NCI-H1092 treated with DMSO at 0.1 percent for 48 hours (cell line): ENCODE measurements at places on chromosomes 7 and 10.

DNA sequence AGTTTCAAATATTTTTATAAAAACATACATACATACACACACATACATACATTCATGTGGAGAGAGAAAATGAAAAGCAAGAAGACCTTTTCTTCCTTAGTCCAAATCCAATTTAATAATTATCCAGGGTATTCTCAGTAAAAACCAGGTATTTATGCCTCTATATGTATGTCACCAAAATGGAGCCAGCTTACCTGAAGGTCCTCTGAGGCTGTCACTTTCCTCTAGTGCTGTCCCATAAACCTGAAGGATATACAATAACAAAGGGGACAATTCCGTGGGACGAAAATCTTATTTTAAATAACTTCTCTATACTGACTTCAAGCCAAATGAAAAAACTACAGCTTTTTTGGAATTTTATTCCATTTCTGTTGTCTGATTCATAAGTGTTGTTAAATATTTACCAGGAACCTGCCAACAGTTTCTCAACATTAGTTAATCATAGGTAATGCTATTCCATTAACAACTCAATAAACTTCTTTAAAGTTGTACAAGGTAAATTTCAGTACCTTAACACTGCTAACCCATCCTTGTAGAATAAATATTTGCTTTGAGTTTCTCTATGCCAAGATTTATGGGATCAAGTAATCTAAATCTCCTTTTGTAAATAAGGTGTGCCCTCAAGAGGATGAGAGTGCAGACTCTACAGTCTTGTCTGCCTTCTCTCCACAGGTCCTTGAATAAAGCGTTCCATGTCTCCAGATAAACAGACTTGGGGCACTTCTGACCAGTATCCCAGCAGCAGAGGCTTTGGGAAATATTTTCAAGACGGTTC lies 260.3 kb downstream of the AHR start:
- no peak for DNase-seq

DNA sequence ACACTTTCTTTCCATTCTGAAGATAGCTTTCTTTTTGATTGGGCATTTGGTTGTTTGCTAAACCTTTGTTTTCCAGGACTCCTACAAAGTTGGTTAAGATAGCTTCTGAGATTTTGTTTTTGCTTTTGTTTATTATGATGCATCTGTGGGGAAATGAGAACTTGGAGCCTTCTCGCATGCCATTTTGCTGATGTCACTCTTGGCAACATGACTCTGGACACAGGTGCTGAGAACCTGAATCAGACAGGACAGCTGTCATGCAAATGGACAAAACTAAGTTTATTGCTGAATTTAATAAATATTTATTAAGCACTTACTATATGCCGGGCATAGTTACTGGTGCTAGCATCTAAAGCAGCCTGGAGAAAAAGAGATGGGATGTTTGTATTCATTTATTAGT lies 274.1 kb downstream of the ZEB1 start:
- no peak for DNase-seq

DNA sequence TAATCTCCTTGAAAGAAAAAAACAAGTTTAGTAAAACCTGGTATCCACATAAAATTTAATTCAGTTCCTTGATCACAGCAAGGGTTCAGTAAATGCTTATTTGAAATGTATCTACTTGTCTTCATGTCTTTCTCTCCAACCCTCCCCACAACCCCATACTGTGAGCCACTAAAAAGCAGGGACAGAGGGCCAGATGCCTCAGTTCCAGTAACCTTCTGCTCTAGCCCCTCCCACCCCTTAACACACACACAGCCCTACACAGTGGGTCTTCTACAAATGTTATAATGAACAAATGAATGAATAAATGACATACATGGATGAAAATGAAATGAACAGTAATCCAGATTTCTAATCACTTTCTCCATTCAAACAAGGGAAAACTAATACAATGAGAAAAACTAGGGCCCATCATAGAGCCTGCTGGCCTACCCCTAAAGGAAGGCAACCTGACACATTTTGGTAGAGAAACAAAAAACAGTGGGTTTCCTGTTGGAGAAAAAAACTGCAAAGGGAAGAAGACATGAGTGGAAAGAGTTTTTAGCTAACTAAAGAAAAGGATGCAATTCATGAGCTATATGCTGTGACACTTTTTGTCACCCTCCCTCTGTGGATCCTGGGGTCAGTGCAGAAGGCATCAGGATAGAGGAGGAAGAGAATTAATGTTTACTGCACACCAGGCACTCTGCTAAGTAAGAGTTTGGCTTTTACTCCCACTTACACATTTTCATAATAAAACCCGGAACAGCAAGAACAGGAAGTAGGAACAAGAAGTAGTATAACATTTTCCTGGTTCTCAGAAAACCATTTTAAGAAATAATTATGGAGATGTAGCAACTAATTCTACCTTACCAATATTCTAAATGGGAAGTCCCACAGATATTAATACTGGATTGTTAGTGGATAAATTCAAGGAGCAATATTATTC lies 38.1 kb downstream of the ELMO1 start:
- DNase-seq = no peak

GRCh38 chr10:19385846-19386450 lies 337.3 kb downstream of the MALRD1 start:
- DNase-seq = no peak

DNA sequence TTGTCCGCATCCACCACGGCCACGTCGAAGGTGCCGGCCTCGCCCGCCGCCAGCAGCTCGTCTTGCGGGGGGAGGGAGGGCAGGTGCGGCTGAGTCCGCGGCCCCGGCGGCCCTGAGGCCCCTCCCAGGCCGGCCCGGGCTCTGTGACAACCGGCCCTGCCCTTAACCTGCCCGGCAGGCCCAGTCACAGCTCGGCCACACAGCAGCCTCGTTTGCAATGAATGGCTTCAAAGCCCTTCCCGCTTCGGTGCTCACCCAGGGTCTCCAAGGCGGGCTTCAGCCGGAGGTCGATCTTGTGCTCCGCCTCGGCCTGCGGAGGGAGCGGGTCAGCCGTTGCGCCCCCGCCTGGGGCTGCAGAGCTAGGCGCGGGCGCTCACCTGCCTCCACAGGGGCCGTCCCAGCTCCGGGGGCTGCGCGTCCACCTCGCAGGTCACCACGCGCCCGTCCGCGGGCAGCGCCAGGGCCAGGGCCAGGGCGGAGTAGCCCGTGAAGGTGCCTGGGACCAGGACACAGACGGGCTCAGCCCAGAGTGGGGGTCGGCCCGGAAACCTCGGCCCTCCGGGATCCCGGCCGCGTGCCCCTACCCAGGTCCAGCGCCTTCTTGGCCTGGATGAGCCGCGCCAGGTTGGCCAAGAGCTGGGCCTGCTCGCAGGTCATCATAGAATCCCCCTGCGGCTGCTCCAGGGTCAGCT lies 928 bp downstream of the COMTD1 start:
- DNase-seq = peak; percentile 28

GRCh38 chr7:646951-647350 lies 79.5 kb upstream of the DNAAF5 start:
- DNase-seq = no peak

- no peak for DNase-seq
These were observed 123.3 kb upstream of the INSYN2A start for GRCh38 chr10:127319691-127320090.

DNA sequence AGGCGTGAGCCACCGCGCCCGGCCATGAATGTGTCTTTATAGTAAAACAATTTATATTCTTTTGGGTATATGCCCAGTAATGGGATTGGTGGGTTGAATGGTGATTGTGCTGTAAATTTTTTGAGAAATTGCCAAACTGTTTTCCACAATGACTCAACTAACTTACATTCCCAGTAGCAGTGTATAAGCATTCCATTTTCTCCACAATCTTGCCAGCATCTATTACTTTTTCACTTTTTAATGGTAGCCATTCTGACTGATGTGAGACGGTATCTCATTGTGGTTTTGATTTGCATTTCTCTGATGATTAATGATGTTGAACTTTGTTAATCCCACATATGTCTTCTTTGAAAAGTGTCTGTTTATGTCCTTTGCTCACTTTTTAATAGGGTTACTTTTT lies 1187.9 kb downstream of the XPNPEP1 start:
- DNase-seq = no peak

- DNase-seq = no peak
These were observed 203.1 kb upstream of the AUTS2 start for GRCh38 chr7:69395061-69395714.

- no peak for DNase-seq
These were observed 39.3 kb downstream of the CYP26A1 start for GRCh38 chr10:93113042-93113441.
